ENCODE measurements at places on chromosomes 7 and 10. TPM values are rescaled to one million over a fixed set of nuclear protein-coding genes. Genes with fewer than 3 reads are reported as not detected.
A peak's percentile ranks its signal among the peaks of the same experiment; 100 is the strongest.

The SEPTIN14 gene
- not detected for total RNA-seq

The SCRN1 gene
- 0.91 TPM for total RNA-seq

DNA sequence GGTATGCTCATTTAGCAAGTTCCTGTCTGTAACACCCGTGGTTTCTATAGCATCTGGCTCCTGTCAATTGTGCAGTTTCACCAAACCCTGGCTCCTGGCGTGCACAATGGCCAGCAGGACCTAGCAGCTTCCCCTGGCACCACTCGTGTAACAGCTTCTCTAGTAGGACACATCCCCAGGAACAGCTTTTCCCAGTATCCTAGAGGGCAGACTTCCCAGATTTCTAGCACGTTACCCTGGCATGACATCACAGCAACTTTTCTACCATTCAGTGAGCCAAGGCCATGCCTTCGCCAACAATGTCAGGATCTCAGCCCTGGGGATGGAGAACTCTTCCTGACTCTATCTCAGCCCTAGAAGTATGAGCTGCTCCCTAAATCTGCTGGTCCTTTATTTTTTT, 6.5 kb downstream of the YME1L1 start:
- H3K4me1 ChIP-seq: peaks cover 14% of the 10 kb centered on the region
- no peak for DNase-seq
- H3K4me3 ChIP-seq: no peak overlapping the region
- H3K27ac ChIP-seq: no peak overlapping the region

The TNS3 gene
- 1.4 TPM for total RNA-seq

The PIK3AP1 gene
- total RNA-seq: 1.5 TPM

DNA sequence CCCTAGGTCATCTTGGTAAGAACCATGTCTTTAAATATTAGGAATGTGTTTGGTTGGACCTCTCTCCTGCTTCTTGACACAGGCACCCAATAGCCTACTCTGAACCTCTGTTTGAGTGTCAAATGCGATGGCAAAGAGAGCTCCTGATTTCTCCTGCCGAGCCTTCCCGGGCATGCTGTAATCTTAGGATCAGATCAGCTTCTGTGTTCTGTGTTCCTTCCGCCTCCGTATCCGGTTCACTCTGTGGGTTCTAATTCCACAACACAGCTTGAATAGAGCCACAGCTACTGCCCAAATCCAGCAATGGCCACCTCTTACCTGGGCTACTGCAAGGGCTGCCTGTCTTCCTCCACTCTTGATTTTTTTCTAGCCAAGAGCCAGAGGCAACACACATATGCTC, 165.2 kb upstream of the TNS3 start:
- no peak overlapping the region for H3K27ac ChIP-seq
- no peaks in the 10 kb centered on the region for H3K4me1 ChIP-seq
- no peaks in the 10 kb centered on the region for H3K36me3 ChIP-seq
- no peak overlapping the region for H3K4me3 ChIP-seq
- H3K27me3 ChIP-seq: no peaks in the 10 kb centered on the region

DNA sequence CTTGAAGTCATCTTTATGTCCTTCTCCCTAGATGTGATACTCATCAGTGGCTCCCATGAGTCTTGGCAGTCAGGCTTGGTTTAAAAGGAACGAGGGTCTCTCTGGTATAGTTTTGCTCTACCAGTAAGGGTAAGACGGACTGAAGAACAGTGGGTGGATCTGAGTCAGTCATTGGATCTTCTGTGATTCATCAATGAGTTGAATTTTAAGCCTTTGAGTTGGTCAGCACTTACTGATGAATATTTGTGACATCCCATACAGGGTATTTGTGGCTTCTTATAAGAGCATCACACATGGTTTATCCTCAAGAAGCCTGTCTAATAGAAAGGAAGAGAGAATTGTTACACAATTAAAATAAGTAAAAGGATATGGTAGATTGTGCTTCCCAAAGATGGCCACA, 87.3 kb upstream of the NAMPT start:
- no peaks in the 10 kb centered on the region for H3K4me1 ChIP-seq
- H3K4me3 ChIP-seq: no peak overlapping the region
- no peak for DNase-seq
- no peaks in the 10 kb centered on the region for H3K27me3 ChIP-seq

The RBP4 gene
- not detected for total RNA-seq

The AGAP3 gene
- 24.7 TPM for total RNA-seq

DNA sequence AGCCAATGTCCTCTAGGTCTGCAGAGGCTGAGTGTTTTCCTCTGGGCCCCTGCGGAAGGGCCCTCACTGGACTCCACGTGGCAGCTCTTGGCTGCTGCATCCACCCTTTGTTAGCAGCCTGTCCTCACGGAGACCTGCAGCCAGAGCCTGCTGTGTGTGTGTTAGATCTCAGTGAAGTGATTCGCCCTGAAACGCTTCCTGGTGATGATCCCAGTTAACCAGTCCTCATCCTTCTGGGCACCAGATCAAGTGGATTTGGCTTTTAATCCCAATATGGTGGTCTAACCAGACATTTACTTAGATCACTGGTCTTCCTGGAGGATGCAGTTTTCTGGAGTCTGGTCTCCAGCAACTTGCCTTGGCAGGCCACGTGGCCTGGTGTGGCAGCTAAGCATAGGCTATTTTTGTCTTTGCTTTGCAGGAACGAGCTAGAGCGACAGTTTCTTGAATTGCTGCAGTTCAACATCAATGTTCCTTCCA, 39.5 kb upstream of the GJD4 start:
- no peak overlapping the region for H3K4me3 ChIP-seq
- H3K36me3 ChIP-seq: peaks cover 44% of the 10 kb centered on the region
- no peaks in the 10 kb centered on the region for H3K27me3 ChIP-seq
- no peak for DNase-seq
- no peaks in the 10 kb centered on the region for H3K4me1 ChIP-seq
- no peak overlapping the region for H3K27ac ChIP-seq

The GPR26 gene
- not detected for total RNA-seq

GRCh38 chr7:84113286-84113685, 81.3 kb downstream of the SEMA3A start:
- no peaks in the 10 kb centered on the region for H3K27me3 ChIP-seq
- H3K36me3 ChIP-seq: no peaks in the 10 kb centered on the region
- no peak overlapping the region for H3K27ac ChIP-seq
- H3K4me3 ChIP-seq: no peak overlapping the region
- no peaks in the 10 kb centered on the region for H3K4me1 ChIP-seq

- no peak for DNase-seq
- H3K27ac ChIP-seq: no peak overlapping the region
- H3K27me3 ChIP-seq: peaks cover 2% of the 10 kb centered on the region
These were observed 282.3 kb downstream of the KLF6 start for GRCh38 chr10:3502673-3503072.

- no peak overlapping the region for H3K4me3 ChIP-seq
- H3K27me3 ChIP-seq: no peaks in the 10 kb centered on the region
- no peak overlapping the region for H3K27ac ChIP-seq
- no peaks in the 10 kb centered on the region for H3K36me3 ChIP-seq
- no peaks in the 10 kb centered on the region for H3K4me1 ChIP-seq
These were observed 185.6 kb downstream of the PFKFB3 start for GRCh38 chr10:6388261-6388893.

DNA sequence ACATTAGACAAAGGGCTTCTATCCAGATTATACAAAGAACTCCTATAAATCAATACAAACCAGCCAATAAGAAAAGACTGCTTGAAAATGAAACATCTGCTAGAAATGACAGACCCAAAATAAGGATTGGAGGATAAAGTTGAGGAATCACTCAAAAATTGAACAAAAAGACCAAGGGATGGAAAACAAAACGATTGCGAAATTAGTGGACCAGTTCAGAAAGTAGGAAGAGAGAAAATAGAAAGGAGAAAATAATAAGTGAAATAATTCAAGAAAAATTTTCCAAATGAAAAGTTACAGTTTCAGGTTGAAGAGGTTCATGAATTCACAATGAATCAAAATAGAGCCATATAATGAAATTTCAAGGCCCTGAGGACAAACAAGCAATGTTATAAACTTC, 115.8 kb upstream of the CTBP2 start:
- DNase-seq: no peak
- H3K27ac ChIP-seq: no peak overlapping the region
- no peak overlapping the region for H3K4me3 ChIP-seq
- no peaks in the 10 kb centered on the region for H3K36me3 ChIP-seq
- H3K27me3 ChIP-seq: no peaks in the 10 kb centered on the region

DNA sequence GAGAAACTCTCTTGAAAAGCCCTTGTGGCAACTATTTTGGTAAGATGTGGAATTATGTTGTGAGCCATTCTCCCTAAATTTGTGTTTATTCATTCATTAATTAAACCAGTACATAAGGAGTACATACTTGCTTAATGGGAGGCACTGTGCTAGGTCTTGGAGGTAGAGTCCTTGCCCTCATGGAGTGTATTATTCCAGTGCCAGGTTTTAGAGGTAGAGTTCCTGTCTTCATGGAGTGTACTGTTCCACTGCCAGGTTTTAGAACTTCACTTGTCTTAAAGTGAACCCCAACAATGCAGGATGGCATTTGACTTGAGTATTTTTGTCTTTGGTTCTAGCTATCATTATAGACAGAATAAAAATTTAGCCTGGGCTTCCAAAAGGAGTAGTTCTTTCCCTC, 8.8 kb downstream of the MXI1 start:
- no peak overlapping the region for H3K27ac ChIP-seq
- no peak overlapping the region for H3K4me3 ChIP-seq
- no peak for DNase-seq
- H3K36me3 ChIP-seq: no peaks in the 10 kb centered on the region
- peaks cover 32% of the 10 kb centered on the region for H3K4me1 ChIP-seq
- H3K27me3 ChIP-seq: no peaks in the 10 kb centered on the region

The ADK gene
- total RNA-seq: 33.3 TPM

The SFRP4 gene
- total RNA-seq: not detected

The INMT gene
- not detected for total RNA-seq

The DNAH11 gene
- not detected for total RNA-seq

DNA sequence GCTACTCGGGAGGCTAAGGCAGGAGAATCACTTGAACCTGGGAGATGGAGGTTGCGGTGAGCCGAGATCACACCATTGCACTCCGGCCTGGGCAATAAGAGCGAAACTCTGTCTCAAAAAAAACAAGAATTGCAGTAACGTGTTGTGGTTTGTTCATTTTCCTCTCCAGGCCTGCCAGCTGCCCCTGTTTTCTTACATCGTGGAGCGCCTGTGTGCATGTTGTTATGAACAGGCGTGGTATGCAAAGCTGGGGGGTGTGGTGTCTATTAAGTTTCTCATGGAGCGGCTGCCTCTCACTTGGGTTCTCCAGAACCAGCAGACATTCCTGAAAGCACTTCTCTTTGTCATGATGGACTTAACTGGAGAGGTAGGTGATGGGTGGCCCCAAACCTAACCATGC, 52.1 kb downstream of the TRRAP start:
- no peaks in the 10 kb centered on the region for H3K27me3 ChIP-seq
- peak; percentile 34 for DNase-seq
- peaks cover 61% of the 10 kb centered on the region for H3K36me3 ChIP-seq
- peaks cover 24% of the 10 kb centered on the region for H3K4me1 ChIP-seq
- H3K4me3 ChIP-seq: peak overlapping the region; percentile 82

DNA sequence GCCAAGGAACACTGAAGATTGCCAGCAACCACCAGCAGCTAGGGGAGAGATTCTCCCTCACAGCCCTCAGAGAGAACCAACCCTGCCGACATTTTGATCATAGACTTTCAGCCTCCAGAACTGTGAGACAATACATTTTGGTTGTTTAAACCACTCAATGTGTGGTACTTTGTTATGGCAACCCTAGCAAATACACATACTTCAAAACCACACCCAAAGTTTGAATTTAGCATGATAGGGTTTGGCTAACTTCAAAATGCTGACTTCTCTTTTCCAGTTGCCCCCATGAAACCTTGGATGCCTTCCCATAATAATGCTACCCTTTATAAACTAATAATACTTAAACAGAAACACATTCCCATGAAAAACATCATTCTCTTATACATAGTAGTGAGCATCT, 149.8 kb downstream of the DGKI start:
- no peak overlapping the region for H3K4me3 ChIP-seq
- H3K27me3 ChIP-seq: peaks cover 2% of the 10 kb centered on the region
- no peak overlapping the region for H3K27ac ChIP-seq

The PHYHIPL gene
- not detected for total RNA-seq

The ADAM12 gene
- total RNA-seq: 3.8 TPM

DNA sequence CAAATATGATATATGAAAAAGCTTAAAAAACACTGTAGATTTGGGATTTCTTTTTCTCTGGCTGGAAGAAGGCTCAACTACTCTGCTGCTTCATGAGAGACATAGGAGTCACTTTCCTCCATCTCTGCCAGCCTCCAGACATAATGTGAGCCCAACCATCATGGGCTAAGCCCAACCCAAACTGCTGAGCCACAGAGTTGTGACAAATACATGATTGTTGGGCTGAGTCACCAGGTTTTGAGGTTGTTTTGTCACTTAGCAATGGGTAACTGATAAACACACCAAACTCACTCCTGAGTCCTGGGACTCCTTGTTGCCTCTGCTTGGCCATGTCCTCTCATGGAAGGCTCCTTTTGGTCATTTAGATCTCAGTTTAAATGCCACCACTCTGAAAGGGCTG, 381.8 kb upstream of the FZD8 start:
- no peaks in the 10 kb centered on the region for H3K27me3 ChIP-seq
- no peak overlapping the region for H3K27ac ChIP-seq
- no peak overlapping the region for H3K4me3 ChIP-seq
- no peaks in the 10 kb centered on the region for H3K4me1 ChIP-seq

- no peak overlapping the region for H3K27ac ChIP-seq
- peaks cover 2% of the 10 kb centered on the region for H3K27me3 ChIP-seq
These were observed 143.4 kb downstream of the HERPUD2 start for GRCh38 chr7:35551321-35552081.

- no peak overlapping the region for H3K4me3 ChIP-seq
- H3K36me3 ChIP-seq: no peaks in the 10 kb centered on the region
- DNase-seq: no peak
- H3K4me1 ChIP-seq: peaks cover 38% of the 10 kb centered on the region
- H3K27ac ChIP-seq: no peak overlapping the region
- peaks cover 20% of the 10 kb centered on the region for H3K27me3 ChIP-seq
These were observed 79.5 kb downstream of the PAX2 start for GRCh38 chr10:100824886-100825285.

DNA sequence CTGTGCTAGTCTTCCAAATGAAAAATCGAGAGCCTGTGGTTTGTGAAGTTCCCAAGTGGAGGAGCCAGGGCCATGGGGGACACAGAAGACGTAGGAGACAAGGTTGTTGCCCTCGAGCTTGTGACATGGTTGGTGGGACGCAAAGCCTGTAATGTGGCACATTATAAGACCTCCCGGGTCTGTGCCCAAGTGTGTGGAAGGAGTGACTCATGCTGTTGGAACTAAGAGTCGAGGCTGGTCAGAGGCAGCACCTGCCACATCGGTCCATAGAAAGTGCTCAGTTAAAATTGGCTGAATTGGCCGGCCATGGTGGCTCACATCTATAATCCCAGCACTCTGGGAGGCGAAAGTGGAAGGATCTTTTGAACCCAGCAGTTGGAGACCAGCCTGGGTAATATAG, 27.0 kb upstream of the PODXL start:
- no peaks in the 10 kb centered on the region for H3K4me1 ChIP-seq
- DNase-seq: no peak
- no peak overlapping the region for H3K4me3 ChIP-seq

GRCh38 chr10:86111902-86112545, 254.6 kb downstream of the GRID1 start:
- H3K27ac ChIP-seq: no peak overlapping the region
- H3K4me3 ChIP-seq: no peak overlapping the region
- H3K36me3 ChIP-seq: no peaks in the 10 kb centered on the region
- no peak for DNase-seq
- no peaks in the 10 kb centered on the region for H3K4me1 ChIP-seq

The TLX1 gene
- total RNA-seq: not detected

GRCh38 chr7:52830801-52831200, 204.6 kb upstream of the POM121L12 start:
- no peak overlapping the region for H3K4me3 ChIP-seq
- DNase-seq: no peak
- no peaks in the 10 kb centered on the region for H3K4me1 ChIP-seq
- no peaks in the 10 kb centered on the region for H3K36me3 ChIP-seq

The CALCR gene
- total RNA-seq: not detected

The CPED1 gene
- total RNA-seq: 0.17 TPM

Data from CD4-positive, CD25-positive, alpha-beta regulatory T cell (primary cell).